Spleen (tissue), 13 donors: ENCODE measurements at places on chromosomes 1 and 21.

GRCh38 chr1:100700586-100700985 is 19.0 kb upstream of the VCAM1 start:
- DNase-seq: no peak

GRCh38 chr1:186763107-186763506 is 65.6 kb upstream of the PLA2G4A start:
- DNase-seq: no peak

GRCh38 chr1:37947364-37947763 is 511 bp upstream of the INPP5B start:
- no peak for DNase-seq

DNA sequence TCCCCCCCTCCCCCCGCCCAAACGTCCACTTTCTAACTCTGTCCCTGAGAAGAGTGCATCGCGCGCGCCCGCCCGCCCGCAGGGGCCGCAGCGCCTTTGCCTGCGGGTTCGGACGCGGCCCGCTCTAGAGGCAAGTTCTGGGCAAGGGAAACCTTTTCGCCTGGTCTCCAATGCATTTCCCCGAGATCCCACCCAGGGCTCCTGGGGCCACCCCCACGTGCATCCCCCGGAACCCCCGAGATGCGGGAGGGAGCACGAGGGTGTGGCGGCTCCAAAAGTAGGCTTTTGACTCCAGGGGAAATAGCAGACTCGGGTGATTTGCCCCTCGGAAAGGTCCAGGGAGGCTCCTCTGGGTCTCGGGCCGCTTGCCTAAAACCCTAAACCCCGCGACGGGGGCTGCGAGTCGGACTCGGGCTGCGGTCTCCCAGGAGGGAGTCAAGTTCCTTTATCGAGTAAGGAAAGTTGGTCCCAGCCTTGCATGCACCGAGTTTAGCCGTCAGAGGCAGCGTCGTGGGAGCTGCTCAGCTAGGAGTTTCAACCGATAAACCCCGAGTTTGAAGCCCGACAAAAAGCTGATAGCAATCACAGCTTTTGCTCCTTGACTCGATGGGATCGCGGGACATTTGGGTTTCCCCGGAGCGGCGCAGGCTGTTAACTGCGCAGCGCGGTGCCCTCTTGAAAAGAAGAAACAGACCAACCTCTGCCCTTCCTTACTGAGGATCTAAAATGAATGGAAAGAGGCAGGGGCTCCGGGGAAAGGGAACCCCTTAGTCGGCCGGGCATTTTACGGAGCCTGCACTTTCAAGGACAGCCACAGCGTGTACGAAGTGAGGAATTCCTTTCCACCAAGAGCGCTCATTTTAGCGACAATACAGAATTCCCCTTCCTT is 158.1 kb downstream of the RUNX1 start:
- peak; percentile 87 for DNase-seq

DNA sequence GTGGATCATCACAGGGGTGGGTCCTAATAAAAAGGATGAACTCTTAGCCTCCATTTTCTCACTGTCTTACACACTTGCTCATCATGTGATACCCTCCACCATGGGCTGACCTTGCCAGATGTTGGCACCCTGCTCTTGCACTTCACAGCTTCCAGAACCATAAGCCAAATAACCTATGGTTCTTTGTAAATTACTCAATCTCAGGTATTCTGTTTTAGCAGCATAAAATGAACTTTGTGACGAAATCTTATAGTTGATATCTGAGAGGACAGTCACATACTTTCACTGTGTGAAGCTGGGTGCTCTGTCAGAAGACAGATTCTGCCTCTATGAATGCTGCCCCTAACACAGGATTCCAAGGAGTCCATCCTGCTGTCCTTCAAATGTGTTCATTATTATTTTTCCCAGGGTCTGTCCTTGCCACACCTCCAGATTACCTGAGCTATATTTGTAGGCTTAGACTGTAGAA is 13.8 kb downstream of the DUSP10 start:
- DNase-seq: no peak

- no peak for DNase-seq
Observed at GRCh38 chr21:34023691-34024373, 49.5 kb upstream of the MRPS6 start.

- DNase-seq: no peak
Observed at GRCh38 chr1:105865546-105865945, 1190.9 kb upstream of the PRMT6 start.

DNA sequence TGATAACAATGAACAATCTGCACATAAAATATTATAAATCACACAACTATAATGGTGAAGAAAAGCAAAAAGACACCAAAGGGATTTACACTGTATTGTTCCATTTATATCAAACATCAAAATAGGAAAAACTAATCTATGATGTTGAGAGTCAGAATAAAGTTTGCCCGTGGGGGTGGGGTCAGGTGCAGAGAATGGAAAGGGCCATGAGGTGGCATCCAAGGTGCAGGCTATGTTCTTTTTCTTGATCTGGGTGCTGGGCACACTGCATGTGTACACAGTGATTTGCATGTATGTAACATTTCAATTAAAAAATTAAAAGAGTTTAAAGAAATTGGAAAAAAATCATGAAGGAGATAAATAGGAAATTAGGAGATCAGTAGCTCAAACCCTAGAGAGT is 127.3 kb downstream of the DSCAM start:
- no peak for DNase-seq

DNA sequence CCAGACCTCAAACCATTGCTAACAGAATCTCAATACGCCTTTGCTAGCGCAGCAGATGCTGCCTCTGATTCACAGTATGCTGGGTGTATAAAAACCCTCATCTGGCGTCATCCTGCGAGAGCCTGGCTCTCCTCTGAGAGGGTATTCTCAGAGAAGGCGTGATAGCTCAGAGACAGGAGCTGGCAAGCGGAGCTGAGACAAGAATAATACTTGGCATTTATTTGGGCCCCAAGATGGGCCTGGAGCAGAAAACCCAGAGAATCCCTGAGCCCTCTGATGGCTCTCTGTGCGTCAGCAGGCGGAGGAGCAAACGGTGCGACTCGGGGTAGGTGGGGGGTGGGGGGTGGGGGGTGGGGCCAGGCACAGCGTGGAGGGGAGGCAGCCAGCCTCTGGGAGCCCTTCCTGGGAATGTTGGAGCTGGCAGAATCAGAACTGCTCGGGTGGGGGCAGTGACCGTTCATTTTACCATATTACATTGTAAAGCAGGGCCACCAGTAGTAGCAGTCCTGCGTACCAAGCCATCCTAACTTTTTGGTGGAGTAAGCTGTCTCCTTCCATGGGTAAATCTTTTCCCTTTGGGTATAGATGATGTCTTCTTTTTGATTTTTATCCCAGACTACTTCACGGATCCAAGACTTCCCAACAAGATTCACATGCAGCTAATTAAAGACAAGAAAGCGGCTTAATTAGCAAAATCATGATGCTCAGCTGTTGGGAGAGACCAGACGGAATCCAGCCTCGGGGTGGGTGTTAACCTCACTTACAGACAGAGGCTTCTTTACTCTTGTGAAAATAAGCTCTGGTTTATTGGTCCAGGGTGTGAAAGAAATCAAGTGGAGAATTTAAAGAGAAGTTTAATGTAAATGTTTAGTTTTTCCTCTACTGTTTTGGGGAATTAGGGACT is 7.1 kb downstream of the RIIAD1 start:
- DNase-seq: no peak

DNA sequence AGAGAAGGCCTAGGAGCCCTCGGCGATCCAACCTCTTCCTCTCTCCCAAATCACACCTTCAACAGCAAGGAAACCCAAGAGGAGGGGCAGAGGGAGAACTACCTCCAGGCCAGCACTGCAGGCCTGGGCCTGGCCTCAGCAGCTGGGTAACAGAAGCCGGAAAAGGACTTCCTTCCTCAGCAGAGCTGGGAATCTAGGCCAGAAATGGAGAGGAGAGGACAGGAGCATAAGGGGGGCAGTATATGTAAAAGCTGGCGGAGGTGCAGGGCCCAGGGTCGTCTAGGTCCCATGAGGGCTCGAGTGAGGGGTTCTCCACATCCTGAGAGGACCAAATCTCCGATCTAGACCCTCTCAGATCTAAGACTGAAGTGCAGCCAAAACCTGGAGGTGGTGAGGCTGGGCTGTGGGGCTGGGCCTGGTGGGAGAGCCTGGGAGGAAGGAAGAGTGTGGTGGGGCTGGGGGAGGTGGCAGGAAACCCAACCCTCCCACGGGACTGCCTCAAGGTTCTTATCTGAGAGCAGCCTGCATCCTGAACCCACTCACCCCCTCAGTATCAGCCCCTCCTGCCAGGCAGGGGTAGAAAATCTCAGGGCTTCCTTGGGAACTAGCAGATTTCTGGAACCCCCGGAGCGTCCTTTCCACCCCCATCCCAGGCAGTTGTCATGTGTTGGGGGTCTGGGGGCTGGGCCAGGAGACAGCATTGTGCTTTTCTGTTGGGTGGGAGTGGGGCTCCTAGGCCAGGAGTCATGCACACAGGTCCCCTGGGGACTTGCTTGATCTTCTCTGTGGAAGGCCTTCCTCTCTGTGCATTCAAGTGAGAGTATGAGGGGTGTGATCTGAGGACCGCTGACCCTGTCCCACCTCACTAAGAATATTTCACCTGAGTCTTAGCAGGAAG is 33.0 kb downstream of the PIK3C2B start:
- DNase-seq: peak; percentile 88

GRCh38 chr21:30249936-30250335 is 32.8 kb downstream of the KRTAP24-1 start:
- DNase-seq: no peak

- no peak for DNase-seq
Observed at GRCh38 chr1:96445302-96445701, 276.3 kb upstream of the PTBP2 start.

DNA sequence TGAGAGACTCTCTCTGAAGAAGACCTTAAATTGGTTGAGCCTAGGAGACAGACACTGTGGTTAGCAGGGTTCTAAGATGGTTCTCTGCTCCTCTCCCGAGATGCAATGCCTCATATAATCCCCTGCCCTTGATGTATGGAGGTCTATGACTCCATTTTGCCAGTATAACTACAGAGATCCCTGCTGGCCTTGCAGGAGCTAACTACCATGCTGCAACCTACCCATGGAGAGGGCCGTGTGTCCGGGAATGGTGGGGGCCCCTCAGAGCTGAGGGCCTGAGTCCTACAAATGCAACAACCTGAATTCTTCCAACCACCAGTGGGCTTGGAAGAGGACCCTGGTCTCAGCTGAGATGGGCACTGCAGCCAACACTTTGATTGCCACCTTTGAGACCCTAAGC is 388.0 kb downstream of the SETD4 start:
- DNase-seq: no peak

DNA sequence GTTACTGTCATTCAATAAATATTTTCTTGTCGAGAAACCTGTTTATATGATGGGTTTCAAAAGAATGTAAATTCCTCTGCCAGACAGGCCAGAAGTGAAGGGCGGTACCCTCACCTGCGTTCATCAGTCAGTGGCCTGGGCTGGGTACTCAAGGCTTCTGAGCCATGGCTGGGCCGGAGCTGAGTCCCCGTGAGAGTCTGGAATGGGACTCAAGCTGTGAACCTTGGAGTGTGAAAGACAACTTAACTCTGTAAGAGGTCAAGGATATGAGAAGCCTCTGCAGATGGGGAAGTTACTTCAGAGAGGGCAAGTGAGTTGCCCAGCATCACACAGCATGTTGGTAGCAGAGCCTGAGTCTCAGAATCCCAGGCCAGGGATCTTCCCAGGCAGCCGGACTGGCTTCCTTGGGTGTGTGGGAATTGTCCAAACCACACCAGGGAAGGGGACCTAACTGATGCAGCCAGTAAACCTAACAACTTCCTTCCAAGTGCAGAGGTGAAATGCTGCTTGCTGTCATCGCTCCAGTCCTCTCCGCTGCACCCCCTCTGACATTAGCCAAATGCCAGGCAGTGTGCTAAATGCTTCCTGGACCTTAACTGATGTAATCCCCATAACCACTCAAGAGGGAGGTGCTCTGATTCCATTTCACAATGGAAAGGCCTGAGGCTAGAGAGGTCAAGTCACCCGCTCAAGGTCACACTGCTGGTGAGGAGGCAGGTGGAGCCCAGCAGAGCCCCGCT is 4.8 kb downstream of the DISP3 start:
- peak; percentile 30 for DNase-seq

DNA sequence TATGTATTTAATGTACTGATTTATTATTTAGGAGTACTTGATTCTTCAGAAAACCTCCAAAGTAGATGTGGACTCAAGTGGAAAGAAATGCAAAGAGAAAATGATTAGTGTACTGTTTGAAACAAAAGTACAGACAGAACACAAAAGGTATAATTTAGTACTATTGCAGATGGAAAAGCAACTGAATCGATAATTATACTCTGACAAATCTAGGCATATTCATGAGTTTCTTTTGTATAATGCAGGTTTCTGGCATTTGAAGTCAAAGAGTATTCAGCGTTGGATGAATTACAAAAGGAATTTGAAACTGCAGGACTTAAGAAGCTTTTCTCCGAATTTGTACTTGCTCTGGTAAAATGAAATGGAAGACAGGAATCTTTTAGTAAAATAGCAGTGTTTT is 12.5 kb downstream of the RWDD3 start:
- no peak for DNase-seq

GRCh38 chr1:78490861-78491450 is at the start of gene PTGFR:
TSS of gene PTGFR (plus strand) at chr1:78490974. CDS start at chr1:78492744, 1,770 bp downstream.
- DNase-seq: no peak

GRCh38 chr1:97660431-97661105 is 260.3 kb downstream of the DPYD start:
- DNase-seq: no peak

- no peak for DNase-seq
Observed at GRCh38 chr1:206829875-206830274, 35.5 kb upstream of the IL20 start.

DNA sequence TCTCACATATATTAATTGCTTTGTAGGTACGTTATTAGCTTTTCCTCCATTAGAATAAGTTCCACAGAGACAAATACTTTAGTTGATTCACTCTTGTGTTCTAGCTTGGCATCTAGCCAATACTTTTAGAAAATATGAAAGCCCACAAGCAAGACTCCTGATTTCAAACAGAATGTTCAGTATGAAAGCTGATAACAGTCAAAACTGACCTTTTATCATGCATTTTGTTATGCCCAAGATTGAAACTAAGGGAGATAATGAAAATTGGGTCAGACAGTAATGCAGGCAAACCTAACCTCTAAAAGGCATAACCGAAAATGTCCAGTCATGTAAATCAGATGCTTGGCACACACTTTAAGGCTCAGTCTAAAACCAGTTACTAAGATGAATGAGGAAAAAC is 61.7 kb downstream of the ERICH3 start:
- no peak for DNase-seq

- no peak for DNase-seq
Observed at GRCh38 chr1:68904477-68904876, 407.6 kb upstream of the DEPDC1 start.

DNA sequence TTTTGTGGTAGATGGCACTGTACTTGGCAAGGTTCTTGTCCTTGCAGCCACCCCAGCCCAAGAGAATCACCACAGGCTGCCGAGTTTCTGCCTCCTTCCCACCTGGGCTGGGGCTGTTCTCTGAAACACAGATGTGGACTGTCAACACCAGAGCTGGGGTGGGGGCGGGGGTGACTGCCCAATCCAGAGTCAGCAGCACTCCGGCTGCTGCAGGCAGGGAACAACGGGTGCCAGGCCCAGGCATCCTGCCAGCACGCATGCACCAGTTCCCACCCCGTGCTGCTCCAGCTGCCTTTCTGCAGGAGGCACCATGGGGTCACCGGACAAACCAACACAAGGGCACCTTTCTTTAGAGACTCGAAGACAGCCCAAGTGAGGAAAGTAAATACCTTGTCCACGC is 14.1 kb downstream of the TMEM53 start:
- DNase-seq: peak; percentile 68
